ENCODE measurements at places on chromosomes 1 and 21.

GRCh38 chr1:69711190-69711930 lies 143.6 kb downstream of the LRRC7 start:
- DNase-seq, result no peak

DNA sequence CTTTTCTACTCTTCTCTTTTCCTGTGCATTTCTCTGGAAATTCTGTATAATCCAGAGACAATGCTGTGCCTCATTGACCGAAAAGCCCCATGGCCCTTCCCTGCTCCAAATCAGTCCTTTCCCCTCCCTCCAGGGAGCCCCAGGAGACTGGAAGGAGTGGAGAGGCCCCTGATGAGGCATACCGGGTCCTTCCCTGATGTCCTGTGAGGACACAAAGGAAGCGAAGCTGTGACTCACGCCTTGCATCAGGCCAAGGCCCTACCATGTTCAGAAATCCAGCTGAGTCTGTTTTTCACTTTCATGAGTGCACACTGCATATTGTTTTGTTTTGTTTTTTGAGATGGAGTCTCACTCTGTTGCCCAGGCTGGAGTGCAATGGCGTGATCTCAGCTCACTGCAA lies 38.7 kb upstream of the BECN2 start:
- no peak for DNase-seq

DNA sequence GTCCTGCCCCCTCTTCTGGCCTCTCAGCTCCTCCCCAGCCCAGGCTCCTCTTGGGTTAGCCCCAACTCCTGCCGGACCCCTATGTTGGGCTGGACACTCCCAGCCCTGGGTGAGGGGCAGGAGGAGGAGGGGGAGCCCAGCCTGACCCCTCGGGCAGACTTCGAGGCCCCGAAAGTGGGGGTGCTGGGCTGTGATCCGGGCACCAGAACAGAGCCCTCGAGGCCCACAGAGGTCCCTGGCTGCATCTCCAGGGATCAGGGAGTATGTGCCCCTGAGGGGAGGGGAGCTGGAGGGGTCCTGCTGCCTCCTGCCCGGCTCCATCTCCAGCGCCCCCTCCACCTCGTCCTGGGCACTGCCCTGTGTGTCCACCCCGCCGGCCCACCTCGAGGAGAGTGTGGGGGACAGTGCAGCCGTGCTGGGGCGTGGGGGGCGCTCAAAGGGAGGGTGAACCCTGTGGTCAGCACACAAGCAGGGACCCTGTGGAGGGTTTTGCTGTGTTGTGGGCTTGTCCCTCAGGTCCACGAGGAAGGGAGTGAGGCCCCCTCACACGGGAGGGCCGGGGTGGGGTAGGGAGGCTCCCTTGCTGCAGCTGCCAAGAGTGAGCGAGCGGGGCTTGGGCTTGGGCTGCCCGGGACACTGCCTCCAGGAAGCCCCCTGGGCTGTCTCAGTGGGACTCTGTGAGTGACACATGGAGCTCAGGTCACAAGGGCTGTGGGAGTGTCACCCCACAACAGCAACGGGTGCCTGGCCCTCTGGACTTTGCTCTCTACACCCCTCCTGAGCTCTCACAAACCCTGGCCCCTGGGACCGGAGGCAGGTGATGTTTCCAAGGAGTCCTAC lies 54.4 kb downstream of the COL18A1 start:
- no peak for DNase-seq

GRCh38 chr1:226519135-226519534 lies 29.4 kb upstream of the STUM start:
- DNase-seq, result no peak

- DNase-seq, result peak; percentile 8
Measured at GRCh38 chr1:208935517-208936187, 647.9 kb upstream of the CAMK1G start.

- DNase-seq, result no peak
Measured at GRCh38 chr1:204177133-204177532, 11.0 kb upstream of the REN start.
